Activated CD4-positive, alpha-beta T cell treated with anti-CD3 and anti-CD28 coated beads for 1 hour (primary cell): ENCODE measurements at places on chromosomes 2 and 18.

DNA sequence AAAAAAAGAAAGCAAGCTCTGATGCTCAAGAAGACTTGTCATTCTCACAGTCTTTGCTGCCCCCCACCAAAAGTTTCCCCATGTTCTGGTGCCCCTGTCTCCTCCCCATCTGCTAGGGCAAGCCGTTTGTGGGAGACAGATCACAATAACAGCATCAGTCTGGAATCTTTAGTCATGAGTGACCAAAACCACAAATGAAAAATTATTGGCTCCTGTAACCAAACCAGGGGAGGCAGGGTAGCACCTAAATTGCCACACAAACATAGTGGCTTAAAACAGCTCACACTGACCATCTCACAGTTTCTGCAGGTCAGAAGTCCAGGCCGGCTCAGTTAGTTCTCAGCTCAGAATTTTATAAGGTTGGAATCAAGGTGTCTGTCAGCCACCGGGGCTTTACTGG is 9.1 kb upstream of the B3GNT7 start:
- no peak for DNase-seq

DNA sequence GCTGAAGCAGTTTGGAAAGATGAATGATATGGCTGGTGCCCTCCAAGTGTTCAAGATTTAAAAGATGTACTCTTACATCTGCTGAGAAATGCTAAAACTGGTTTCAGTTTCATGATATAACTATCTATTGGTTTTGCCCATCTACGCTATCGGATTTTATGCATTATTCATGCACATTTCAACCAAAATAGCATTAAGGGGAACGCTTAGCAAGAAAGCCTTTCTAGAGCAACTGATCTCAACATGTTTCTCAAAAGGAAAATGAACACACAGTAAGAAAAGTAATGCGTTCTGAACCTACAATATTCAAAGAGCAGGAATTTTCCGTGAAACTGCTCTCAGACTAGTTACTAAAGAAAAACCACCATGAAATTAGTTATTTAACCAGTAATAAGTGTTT is 93.9 kb downstream of the CABYR start:
- DNase-seq, result no peak

- DNase-seq, result no peak
Measured at GRCh38 chr2:45891719-45892424, 240.4 kb downstream of the PRKCE start.

DNA sequence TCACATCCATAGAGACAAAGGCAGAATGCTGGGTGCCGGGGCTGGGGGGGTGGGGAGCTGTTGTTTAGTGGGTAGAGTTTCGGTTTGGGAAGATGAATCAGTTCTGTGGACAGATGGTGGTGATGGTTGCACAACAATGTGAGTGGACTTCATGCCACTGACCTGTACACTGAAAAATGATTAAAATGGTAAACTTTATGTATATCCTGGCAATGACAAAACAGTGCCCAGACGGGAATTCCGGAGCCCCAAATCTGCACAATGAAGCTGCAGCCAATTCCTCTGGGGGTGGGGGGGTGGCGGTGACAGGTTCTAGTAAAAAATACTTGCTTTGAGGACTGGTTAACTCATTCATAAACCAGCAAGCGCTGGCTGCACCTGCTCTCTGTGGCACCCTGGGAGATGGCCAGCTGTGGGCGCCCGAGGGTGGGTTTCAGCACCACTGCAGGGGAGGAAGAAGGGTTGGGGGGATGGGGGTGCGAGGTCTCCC is 81.8 kb upstream of the HPCAL1 start:
- DNase-seq, result no peak
